ENCODE measurements at places on chromosomes 6 and 20.

DNA sequence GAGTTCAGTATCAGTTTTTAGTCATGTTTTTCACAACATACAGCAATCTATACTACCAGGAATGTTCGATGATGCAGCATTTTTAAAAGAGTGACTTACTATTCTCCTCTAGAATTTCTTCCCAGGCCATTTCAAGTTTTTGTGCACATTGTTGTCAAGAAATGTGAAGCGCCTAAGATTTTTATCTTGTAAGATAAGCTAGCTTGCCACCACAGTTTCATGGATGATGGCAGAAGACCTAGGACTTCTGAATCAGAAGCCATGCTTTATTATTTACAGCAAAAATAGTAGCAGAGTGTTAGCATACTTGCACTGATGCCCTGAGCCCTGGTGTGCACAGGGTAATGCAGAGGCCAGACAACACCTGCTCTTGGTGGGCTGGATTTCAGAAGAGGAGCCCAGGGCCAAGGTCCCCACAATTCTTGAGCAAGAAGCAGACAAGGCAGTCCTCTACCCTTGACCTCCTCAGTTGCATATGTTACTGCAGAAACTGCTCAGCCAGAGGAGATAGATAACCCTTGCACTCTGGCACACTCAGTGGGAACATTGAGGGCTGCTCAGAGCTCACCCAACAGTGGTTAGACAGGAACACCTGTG is 99.2 kb downstream of the QKI start:
- no peak for DNase-seq

DNA sequence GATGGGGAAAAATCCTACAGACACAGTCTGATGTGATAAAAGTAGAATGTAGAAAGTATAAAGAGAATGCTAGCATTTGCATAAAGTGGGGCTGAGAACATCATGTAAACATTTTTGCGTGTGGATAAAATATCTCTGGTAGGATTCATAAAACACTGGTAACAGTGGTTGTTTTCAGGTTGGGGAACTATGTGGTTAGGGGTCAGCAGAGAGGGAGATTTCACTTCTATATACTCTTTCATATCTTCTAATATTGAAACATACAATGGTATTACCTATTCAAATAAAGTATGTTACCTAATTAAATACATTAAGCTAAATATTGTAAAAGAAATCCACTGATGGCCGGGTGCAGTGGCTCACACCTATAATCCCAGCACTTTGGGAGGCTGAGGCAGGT is 96.2 kb upstream of the CCDC167 start:
- no peak for DNase-seq

- DNase-seq: no peak
Observed at GRCh38 chr20:57883761-57884160, 173.9 kb upstream of the PMEPA1 start.

- no peak for DNase-seq
Observed at GRCh38 chr6:66307490-66307889, 600.5 kb upstream of the EYS start.

- no peak for DNase-seq
Observed at GRCh38 chr6:53014063-53014462, 19.0 kb upstream of the GSTA4 start.

GRCh38 chr6:137970368-137970767 is 103.3 kb downstream of the TNFAIP3 start:
- no peak for DNase-seq

DNA sequence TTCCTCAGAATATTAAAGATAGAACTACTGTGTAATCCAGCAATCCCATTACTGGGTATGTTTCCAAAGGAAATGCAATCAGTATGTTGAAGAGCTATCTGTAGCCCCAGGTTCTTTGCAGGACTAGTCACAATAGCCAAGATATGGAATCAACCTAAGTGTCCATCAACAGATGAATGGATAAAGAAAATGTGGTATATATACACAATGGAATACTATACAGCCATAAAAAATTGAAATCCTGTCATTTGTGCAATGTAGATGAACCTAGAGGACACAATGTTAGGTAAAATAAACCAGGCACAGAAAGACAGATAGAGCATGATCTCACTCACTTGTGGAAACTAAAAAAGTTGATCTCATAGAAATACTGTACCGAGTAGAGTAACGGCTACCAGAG is 306.0 kb upstream of the MARCKS start:
- no peak for DNase-seq

- no peak for DNase-seq
Observed at GRCh38 chr20:7850775-7851490, 89.3 kb downstream of the HAO1 start.

DNA sequence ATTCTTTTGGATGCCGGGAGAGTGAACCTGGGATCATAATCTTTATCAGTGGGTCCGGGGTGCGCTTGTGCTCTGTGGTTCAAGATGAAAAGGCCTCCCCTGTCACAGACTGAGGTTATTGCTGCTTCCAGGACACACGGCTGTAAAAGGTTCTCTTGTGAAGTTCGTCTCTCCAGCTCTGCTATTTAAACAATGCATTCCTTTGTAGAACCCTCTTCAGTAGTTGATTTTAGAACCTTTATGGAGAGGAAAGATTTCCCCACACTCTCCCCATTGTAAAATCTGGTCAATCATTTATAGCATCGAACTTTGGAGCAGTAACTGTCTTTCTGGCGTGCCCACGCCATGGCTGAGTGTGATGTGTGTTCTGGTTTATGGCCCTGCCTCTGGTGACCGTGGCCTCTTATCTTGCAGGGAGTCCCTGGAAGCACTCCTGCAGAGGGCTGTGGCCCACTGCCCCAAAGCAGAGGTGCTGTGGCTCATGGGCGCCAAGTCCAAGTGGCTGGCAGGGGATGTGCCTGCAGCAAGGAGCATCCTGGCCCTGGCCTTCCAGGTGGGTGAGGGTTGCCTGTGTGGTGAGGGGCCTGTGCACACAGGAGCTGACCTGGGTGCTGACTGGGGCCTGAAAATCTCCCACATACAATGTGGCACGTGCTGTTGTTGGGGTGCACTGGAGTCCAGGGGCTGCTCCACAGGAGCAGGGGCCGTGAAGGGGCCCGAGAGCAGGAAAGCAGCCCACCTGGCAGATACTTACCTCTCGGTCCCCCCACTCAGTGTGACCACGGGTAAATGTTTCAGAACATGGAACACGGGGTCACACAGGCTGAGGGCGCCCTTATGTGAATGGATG is 11.6 kb upstream of the C20orf204 start:
- DNase-seq: no peak

DNA sequence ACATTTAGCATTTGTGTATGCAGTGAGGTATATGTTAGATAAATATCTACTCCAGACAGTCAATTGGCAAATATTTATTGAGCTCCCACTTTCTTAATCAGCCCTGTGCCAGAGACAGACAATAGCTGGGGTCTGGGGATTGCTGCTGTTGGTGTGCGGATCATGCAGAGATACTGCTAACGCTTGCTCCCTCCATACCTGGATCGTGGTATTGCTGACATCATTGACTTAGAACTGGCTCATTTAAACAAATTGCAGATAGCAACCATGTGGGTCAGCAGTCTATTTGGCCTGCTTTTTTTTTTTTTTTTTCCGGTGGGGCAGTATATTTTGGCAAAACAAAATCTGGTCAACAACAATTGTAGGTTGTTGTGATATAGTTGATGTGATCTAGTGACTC is 9.5 kb downstream of the ARID1B start:
- DNase-seq: no peak

- no peak for DNase-seq
Observed at GRCh38 chr6:90097356-90097755, 199.3 kb downstream of the BACH2 start.

DNA sequence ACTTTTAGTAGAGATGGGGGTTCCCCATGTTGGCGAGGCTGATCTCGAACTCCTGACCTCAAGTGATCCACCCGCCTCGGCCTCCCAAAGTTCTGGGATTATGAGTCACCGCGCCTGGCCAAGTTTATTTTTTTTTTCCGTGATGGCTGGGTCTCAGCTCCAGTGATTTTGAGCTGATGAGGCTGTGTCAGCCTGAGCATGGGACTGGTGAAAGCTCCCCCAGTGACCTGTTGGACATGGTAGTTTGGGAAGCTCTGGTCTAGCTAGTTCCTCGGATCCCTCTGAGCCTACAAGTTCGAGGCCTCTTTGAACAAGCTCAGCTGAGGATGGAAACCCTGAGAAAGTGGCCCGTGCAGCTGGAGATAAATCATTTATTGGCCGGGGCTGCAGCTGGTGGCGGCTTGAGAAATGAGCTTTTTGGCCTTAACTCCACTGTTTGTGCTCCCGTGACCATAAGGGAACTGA is 126.8 kb downstream of the SNX5 start:
- no peak for DNase-seq

- DNase-seq: no peak
Observed at GRCh38 chr6:88179692-88180091, 13.5 kb upstream of the CNR1 start.

GRCh38 chr6:149182262-149182661 is 135.2 kb upstream of the TAB2 start:
- DNase-seq: no peak

GRCh38 chr20:60868316-60868891 is 383.7 kb upstream of the CDH4 start:
- DNase-seq: no peak

DNA sequence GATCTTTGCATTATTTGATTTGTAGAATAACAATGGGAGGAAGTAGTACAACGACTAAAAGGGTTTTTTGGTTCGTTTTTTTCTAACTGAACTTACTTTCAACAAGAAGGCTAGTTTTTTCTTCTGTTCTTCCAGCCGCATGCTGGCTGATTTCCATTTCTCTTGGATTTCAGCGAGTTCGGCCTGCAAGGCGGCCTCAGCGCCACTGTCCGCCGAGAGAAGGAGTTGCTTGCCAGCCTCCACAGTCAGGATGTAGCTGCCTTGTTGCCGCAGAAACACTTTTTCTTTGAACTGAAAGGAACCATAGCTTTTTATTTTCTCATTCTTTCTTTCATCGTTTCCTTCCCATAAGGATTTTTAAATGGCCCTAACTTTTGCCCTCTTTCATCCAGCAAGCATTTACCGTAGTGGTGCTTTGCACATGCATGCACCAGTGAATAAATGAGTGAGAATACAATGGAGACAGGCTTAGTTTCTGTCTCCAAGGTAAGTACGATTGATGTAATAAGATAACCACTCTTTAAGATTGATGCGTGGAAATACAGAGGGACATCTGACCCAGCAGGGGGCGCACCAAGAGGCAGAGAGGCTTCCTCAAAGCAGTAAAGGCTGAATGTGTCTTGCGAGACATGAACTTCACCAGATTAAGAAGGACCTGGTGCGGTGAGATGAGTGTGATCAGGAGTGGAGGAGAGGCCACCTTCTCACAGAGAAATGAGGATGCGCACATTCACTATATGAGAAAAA is 398.8 kb downstream of the ESR1 start:
- DNase-seq: no peak

DNA sequence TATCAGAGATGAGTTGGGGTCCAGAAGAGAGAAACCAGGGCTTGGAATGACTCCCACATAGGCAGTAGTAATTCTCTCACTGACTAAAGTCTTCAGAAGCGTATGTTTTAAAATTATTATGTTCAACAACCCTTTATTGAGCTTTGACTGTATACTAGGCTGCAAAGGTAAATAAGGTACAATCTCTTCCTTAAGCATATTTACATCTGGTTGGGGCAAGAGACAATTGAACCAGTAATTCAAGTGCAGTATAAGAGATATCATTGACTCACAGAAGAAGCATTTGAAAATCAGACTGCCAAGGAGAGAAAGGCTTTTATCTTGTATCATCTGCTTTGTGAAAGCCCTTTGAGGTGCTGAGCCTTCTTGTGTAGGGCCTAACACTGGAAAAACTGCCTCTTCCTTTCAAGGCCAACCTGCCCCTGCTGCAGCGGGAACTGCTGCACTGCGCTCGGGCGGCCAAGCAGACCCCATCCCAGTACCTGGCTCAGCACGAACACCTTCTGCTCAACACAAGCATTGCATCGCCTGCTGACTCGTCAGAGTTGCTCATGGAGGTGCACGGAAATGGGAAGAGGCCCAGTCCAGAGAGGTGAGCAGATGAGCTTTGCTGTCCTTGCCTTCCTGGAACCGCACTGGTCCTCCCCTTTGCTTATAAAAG is 39.3 kb upstream of the C20orf144 start:
- DNase-seq: no peak

- DNase-seq: no peak
Observed at GRCh38 chr6:50899306-50899870, 80.7 kb downstream of the TFAP2B start.

- no peak for DNase-seq
Observed at GRCh38 chr6:146292506-146292905, 251.1 kb upstream of the RAB32 start.

GRCh38 chr20:49987015-49987867 is 4.5 kb downstream of the SNAI1 start:
- no peak for DNase-seq

GRCh38 chr6:110408901-110409300 is 6.5 kb downstream of the DDO start:
- DNase-seq: no peak

DNA sequence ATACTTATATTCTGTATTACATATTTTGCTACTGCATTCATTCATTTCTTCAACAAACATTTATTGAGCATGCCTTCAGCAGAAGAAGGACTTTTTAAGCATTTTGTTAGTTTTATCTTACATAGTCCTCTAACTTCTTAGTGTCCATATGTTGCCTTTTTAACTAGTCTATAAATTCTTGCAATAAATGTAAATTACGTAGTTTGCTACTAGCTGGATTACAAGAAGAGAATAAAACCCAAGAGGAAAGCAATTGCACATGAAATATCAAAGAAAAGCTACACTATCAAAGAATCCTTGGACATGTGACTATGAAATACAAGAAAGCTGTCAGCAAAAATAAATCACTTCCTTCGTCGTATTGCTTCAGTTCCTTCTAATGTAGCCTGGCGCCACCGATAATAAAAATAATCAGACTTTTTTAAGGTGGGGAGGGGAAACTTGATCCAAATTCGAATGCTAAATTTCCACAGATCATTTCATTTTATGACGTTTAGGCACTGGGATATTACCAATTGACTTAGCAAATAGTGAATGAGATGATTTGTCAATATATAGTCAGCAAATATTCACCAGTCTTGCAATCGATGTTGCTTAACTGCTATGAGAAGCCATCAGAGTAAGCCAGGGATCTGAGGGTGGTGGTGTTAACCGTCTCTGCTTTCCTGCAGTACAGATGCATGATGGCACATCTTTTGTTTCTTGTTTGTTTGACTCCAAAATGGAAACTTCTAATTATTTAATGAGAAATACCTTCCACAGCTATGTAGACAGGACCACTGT is 258.7 kb upstream of the EXOC2 start:
- DNase-seq: no peak

Measured in activated T-helper 1 cell treated with anti-CD3 and anti-CD28 coated beads, Interleukin-12 subunit alpha, Interleukin-12 subunit beta, Interleukin-2, Interleukin-4 antibody, amounts not matched to agents 30 ng/mL and 10 ng/mL and 1 ng/mL, durations not matched to agents 14 hours and 24 hours and 36 hours (primary cell).